HAP-1 (cell line): ENCODE measurements at places on chromosomes 13 and 19.
A peak's percentile ranks its signal among the peaks of the same experiment; 100 is the strongest.

DNA sequence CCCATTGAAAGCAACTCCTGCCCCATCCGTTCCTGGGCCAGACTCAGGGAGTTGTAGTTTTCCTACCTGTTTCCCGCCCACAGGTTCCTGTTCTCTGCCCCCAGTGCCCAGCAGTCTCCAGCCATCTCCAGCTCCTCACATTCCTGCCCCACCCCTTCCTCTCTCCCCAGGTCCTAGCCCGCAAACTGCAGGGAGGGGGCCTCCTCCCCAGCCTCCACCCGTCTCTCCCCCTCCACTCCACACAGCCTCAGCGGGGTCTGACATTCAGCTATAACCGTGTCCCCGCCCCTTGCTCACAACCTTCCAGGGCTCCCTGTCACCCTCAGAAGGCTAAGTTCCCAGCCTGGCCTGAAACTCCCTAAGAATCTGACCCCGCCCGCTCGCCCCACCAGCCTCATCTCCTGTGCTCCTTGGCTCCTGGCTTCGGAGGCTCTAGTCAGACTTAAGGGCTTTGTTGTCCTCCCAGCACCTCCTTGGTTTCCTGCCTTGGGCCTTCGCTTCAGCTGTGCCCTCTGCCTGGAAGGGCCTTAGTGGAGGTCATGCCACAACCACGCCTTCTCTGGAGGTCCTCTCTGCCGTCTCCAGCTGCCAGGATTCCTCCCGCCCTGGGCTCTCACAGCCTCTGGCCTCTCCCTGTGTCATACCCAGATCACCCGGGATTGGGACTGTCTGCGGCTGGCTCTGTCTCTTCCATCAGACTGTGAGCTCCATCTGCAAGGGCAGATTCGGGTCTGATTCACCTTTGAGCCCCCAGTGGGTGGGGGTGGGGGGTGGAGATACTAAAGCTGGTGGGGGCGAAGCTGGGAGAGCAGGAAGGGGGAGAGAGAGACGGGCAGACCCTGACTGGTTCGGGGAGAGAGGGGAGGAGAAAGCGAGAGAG lies 5.1 kb upstream of the SPACA6 start:
- DNase-seq = peak; percentile 70

DNA sequence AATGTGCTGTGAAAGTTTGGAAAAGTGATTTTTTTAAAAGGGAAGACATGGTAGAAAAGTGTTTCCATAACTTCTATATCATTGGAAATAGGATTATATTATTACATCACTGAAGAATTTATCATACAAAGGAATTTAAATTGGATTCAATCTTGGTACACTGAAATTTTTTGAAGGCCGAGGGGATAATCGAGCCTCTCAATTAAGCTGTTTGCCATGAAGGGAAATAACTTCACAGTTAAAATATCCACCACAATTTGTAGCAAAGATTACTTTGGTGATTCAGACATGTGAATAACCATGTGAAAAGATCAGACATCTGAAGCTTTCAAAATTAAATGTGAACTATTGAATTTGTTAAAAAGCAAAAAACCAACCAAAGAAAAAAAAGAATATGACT lies 215.3 kb downstream of the KLF5 start:
- no peak for DNase-seq

GRCh38 chr19:33402421-33403220 lies 29.1 kb downstream of the CEBPG start:
- no peak for DNase-seq

DNA sequence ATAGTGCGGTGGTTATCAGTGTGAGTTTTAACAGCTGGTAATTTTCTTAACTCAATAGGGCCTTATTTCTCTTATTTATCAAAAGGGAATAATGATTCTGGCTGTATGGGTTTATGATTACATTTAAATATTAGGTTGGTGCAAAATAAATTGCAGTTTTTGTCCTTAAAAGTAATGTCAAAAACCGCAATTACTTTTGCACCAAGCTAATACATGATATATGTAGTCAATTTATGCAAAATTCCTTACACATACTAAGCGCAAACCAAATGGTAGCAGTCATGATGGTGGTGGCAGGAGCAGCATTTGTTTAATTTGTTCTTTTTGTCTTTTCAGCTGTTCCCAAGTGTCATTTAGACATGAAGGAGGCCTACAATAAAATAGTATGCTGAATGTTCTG lies 1777.1 kb downstream of the OLFM4 start:
- DNase-seq = no peak

GRCh38 chr13:75657111-75657510 lies 21.0 kb downstream of the LMO7 start:
- DNase-seq = no peak

DNA sequence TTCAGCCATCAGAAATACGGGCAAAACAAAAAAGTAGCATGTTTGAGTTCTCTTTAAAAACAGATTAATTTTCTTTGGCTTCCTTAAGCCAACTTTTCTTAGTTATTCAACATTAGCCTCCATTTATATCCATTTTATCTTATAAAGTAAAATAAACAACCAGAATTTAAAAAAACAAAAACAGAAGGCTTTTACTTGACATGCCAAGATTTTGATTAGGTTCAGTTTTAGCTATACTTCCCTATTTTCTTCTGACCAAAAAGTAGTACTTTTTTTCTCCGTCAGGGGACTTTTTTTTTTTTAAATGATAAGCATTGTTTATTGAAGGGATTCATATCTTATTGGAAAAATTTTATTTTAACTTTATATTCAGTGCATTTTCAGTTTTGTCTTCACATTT lies 18.1 kb downstream of the RNASEH2B start:
- no peak for DNase-seq

DNA sequence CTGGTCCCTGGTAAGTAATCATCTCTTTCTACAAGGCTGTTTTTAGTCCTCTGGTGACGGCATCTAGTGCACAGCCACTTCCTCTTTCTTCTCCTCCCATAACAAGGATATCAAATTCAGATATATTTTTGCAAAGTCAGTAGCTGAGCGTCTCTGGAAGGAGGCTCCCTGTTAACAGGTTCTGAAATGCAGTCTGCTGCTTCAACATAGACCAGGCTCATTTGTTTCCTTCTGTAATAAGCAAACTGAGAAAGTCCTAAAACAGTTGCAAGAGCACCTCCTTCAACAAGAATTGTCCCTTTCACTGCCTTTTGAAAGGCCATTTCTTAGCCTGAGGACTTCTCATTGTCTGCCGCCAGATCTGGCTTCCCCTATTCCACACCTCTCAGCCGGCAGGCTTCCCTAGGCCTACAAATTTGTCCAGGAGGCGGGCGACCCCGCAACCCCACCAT lies 7.4 kb upstream of the ZSCAN5A start:
- DNase-seq = no peak

DNA sequence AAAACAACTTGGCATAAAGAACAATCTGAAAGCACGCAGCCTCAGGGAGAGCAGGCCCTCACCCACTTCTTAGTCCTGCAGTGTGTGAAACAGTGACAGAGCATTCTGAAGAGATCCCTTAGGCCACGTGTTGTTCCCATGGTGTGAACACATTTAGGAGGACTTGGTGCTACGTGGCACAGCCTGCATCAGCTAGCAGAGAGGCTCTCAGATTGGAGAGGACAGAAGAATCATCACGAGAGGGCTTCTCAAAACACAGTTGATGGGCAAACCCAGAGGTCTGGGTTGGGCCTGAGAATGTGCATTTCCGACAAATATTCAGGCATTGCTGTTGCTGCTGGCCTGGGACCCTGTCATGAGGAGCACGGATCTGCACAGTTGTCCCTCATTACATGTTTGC lies 26.1 kb upstream of the TFDP1 start:
- DNase-seq = no peak

- DNase-seq = no peak
These were observed 52.8 kb downstream of the MYO9B start for GRCh38 chr19:17128403-17128802.

- DNase-seq = no peak
These were observed 11.8 kb upstream of the F7 start for GRCh38 chr13:113093580-113094409.

GRCh38 chr13:85724546-85725432 lies 74.4 kb downstream of the SLITRK6 start:
- no peak for DNase-seq

DNA sequence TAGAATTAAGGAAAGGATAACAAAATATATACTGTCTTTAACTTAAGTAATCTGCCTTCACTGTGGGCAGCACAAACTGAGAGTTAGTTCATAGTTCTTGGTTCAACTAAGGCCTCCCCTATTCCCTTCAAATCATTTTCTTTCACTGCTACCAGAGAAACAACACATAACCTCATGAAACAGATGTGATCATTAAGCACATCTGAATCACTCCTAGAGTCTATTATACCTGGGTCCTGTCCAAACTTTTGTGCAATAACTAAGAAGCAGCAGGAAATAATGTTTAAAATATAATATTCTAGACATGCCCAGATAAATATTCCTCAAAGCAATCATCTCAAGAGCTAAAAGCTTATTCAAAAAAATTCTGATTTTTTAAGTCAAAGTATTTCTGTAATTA lies 62.9 kb downstream of the ZC3H13 start:
- DNase-seq = no peak

DNA sequence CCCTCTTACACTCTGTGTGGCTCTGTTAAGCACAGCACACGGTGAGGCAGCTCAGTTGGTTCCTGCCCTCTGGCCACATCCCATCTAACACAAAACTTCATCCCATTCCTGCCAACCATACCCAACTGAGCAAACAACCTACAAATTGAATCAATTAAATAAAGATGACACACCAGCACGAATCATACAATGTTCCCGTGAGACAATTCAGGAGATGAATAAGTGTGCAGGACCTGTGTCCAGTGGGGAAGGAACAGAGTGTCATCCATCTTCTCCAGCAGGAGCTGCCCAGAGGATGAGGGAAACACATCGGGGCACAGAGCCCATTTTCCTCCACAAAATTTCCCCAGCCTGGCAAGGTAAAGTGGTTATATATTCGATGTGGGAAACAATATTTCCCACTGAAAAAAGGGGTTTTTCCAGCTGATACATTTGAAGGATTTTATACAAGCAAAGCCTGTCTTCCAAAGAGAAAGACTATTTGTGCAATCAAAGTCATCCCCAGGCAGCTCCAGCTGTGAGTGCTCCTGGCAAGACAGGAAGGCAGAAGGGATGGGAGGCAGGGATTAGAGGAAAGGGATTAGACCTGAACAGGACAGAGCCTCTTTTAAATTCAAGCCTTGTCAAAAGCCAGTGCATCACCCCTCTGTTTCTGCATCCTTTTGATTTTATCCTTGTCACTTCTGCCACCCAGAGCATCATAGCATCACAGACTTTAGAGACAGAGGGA lies 240.2 kb downstream of the LHFPL6 start:
- no peak for DNase-seq

DNA sequence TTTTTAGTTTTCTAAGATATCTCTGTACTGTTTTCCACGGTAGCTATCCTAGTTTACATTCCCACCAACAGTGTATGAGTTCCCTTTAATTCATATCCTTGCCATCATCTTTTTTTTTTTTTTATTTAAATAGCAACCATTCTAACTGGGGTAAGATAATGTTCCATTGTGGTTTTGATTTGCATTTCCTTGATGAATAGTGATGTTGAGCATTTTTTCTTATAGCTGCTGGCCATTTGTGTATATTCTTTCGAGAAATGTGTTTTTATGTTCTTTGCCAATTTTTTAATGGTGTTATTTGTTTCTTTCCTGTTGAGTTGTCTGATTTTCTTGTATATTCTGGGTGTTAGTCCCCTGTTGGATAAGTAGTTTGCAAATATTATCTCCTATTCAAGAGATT lies 454.8 kb downstream of the DACH1 start:
- DNase-seq = no peak

DNA sequence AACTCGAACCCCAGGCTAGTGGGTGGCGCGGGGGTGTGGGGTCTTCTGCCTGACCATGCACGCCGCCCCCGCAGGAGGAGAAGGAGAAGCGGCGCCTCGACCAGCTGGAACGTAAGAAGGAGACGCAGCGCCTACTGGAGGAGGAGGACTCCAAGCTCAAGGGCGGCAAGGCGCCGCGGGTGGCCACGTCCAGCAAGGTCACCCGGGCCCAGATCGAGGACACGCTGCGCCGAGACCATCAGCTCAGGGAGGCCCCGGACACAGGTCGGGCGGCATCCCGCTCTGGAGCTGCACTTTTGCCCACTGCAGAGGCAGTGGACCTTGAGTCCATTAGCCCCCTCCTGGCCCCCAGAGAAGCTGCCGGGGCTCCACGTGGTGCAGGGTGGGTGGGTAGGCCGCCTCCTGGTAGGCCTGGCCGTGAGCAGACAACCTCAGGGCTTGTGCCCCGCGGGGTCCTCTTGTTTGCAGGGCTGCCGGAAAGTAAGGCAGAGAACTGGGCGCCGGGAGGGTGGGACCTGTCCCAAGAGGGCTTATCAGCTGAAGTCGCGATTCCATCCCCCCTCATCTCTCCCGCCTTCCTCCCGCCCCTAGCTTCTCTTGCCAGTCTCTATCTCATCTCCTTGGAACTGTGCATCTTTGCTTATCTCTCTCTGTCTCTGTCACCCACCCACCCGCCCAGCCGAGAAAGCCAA lies 9.9 kb downstream of the CCDC124 start:
- no peak for DNase-seq

GRCh38 chr19:2636897-2637683 lies 65.4 kb downstream of the GNG7 start:
- peak; percentile 76 for DNase-seq

DNA sequence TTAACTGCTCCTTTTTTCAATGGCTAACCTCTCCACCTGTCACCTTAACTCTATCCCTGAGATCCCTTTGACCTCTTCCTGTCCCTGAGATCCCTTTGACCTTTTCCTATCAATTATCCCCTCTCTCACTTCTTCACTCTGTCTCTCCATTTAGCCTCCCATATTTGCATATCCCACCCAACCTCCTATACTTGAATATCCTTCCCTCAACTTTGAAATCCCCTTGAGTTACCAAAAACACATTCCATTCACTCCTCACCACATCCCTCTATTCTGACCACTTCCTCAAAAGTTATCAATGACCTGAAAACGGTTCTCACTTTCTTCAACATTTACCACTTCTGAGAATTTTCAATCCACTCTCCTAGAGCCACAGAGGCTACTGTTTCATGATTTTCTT lies 3.0 kb downstream of the MYCBP2 start:
- no peak for DNase-seq

GRCh38 chr13:50410921-50411746 lies 395.9 kb downstream of the KCNRG start:
- DNase-seq = no peak
